ENCODE measurements at places on chromosomes 5 and 9. TPM values are rescaled to one million over a fixed set of nuclear protein-coding genes. Genes with fewer than 3 reads are reported as not detected.

TNPO1 gene
- 708 TPM for total RNA-seq

STPG3 gene
- not detected for total RNA-seq

ADRB2 gene
- 4.1 TPM for total RNA-seq

LCN12 gene
- total RNA-seq: not detected

LOX gene
- 62.9 TPM for total RNA-seq

SLC6A7 gene
- total RNA-seq: not detected

ACTBL2 gene
- not detected for total RNA-seq

SH3TC2 gene
- total RNA-seq: 9.0 TPM
